NCI-H2081 treated with DMSO at 0.1 percent for 48 hours (cell line): ENCODE measurements at places on chromosomes 11 and 22.

DNA sequence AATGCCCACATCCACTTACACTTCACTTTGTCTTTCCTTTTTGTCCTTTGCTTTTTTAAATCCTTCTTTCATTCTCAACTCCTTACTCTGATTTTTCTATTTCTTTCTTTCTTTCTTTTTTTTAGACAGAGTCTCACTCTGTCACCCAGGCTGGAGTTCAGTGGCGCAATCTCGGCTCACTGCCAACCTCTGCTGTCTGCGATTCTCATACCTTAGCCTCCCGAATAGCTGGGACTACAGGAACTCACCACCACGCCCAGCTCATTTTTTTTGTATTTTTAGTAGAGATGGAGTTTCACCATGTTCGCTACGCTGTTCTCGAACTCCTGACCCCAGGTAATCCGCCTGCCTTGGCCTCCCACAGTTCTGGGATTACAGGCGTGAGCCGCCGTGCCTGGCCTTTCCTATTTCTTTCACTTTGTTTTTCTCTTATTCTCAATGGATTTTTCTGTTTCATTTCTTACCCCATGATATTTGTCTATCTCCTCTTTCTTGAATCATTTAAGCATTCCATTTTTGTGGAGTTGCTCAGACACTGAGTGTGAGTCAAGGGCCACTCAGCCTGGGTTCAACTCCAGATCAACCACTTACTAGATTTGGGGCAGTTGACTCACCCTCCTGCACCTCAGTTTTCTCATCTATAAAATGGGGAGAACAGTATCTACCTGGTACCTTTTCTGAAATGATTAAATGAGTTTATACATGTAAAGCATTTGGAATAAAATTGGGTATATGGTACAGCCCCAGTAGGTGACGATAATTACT lies 7.6 kb downstream of the KCNJ5 start:
- DNase-seq: no peak

- no peak for DNase-seq
Observed at GRCh38 chr22:36563898-36564297, 34.9 kb upstream of the EIF3D start.

DNA sequence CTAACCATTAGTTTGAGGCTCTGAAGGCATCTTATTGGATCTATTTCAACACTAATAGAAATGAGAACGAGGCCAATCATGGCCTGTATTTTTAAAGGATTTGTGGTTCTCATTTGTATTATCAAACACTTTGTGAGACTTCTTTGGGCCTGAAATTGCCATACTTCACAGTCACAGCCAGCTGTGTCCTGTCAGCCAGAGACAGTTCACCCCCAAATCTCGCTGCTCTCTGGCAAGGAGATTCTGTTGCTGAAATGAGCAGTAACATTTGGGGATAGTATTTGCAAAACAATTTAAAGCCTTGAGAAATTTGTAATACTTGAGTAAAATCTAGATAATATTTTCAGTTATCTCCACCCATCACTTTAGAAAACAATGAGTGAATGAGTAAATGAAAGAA lies 26.9 kb upstream of the TENM4 start:
- no peak for DNase-seq

GRCh38 chr11:1830004-1830321 lies 4.8 kb upstream of the SYT8 start:
- no peak for DNase-seq

DNA sequence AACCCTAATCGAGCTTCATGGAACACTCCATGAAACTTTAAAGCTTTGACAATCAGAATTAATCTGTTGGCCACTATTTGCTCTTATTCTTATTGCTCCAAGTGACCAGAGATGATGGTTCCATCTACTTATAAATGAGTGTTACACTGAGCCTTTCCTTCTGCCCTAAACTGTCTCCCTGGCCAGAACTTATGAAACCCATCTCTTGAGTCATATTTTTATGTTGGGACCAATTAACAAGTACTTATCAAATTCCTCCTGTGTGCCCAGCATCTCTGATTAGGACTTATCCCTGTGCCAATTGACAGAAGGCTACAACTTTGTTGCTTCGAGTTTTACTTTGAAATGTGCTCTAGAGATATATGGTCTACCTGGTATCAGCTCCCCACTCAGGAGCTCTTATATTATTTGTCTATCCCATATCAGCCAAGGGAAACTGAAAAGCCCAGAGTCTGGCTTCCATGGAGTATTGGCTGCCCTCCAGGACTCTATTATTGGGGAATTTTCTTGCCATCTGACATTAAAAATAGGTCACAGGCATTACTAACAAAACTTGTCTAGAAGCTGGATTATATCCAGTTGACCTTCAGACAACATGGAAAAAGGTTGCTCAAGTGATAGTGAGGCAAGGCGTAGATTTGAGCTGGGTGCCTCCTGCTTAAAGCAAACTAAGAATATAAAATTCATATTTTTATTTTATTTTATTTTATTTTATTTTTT lies 8.8 kb downstream of the KREMEN1 start:
- DNase-seq: no peak

GRCh38 chr11:3632070-3632660 lies 9.6 kb downstream of the ART5 start:
- DNase-seq: no peak

DNA sequence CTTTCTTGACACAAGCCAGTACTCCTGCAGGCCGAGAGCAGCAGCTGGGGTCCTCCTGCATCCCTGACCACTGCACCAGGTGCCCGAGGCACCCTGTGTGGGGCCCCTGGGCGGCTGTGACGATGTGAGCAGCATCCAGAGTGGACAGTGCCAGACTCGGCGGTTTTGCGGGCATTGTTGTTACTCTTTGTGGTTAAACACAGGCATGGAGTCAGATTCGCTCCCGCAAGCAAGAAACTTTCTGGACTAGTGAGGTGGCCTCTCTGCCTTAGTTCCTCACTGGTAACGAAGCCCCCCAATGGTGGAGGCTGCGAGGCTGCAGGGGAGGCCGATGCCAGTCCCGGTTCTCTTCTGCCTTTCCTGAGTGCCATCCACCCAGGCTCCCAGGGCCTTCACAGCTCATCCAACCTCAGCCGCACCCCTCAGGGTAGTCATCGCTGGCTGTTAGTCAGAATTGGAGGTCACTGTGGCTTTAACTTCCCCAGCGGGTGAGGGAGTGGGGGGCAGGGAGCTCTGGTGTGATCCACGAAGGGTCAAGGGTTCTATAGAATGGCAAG lies 3.7 kb upstream of the CLDN5 start:
- DNase-seq: no peak
